ENCODE measurements at places on chromosomes 2 and 18.

- DNase-seq = no peak
Measured at GRCh38 chr2:227804975-227805374, 8.7 kb upstream of the CCL20 start.

- no peak for DNase-seq
Measured at GRCh38 chr18:58393295-58393694, 235.6 kb downstream of the ALPK2 start.

DNA sequence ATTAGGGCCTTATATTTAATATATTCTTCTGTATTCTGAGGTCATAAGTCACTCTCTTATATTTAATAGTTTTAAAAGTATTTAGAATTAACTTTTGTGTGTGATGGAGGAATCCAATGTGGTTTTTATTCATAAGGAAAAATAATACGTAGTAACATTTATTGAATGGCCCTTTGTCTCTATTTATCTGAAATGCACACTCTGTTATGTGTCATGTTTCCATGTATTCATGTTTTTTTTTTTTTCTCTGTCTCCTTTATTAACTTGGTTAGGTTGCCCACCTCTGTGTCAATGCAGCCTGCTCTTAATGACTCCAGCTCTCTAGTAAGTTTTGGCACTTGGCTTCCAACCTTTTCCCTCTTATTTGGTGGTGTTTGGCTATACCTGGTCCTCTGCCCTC lies 33.8 kb downstream of the RNF144A start:
- DNase-seq = no peak

DNA sequence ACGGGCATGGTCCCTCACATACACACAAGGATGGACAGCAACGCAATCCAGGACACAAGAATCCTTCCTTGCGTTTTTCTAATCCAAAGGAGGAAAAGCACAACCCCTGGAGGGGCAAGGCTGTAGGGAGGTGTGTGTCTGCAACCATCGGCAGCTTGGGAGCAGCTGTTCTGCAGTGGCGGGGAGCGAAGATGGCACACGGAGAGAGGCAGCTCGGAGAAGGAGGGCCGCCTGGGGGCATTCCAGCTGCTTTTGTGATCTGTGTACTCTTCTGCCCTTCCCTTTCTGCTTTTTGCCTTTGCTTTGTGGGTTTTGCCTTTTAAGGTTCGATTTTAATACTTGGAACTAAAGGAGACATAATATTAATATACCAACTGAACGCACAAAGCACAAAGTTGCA lies 137.0 kb upstream of the DNMT3A start:
- no peak for DNase-seq
